ENCODE measurements at places on chromosomes 3 and 15. TPM values are rescaled to one million over a fixed set of nuclear protein-coding genes. Genes with fewer than 3 reads are reported as not detected.

Gene PIGBOS1
- 52.9 TPM for polyA plus RNA-seq

Gene IGF1R
- 1.6 TPM for polyA plus RNA-seq

DNA sequence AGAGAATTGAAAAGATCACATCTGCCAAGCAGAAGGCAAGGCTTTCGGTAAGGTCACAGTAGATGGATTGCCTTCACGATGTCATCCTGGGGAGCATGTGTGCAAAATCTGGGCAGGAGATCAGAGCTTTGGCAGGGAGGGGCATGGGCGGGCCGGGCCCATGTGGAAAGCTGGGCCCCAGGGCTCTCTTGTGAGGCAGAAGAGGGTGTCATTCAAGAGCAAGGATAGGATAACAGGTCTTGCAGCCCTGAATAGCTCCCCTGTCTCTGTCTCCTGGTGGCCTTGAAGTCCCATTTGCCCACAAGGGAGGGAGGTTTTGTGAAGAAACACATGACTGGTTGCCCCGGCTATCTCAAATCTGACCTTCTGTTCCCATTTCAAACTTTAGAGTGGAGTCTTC is 172.0 kb downstream of the OPA1 start:
- no peak for DNase-seq

DNA sequence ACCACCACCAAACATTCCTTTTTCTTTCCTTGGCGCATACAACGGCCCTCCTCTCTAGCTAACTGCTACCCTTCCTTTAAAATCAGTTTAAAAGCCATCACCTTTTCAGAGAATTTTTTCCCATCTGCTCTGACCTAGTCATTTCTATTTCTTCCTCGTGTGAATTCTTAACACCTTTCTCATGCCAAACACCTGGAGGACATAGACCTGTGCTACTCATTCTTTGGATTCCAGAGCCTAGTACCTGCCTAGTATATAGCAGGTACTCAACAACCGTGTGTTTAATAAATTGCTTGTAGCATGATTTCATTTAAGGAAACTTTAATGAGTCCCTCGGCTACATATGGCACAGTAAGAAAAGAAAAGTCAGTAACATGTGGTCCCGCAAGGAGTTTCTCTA is 2.0 kb upstream of the TPM1 start:
- no peak for DNase-seq

Gene GPR62
- not detected for polyA plus RNA-seq

Gene SLC12A1
- not detected for polyA plus RNA-seq

Gene ZNF502
- 1.3 TPM for polyA plus RNA-seq

- DNase-seq: no peak
Observed at GRCh38 chr3:152302521-152303021, 33.8 kb downstream of the MBNL1 start.

DNA sequence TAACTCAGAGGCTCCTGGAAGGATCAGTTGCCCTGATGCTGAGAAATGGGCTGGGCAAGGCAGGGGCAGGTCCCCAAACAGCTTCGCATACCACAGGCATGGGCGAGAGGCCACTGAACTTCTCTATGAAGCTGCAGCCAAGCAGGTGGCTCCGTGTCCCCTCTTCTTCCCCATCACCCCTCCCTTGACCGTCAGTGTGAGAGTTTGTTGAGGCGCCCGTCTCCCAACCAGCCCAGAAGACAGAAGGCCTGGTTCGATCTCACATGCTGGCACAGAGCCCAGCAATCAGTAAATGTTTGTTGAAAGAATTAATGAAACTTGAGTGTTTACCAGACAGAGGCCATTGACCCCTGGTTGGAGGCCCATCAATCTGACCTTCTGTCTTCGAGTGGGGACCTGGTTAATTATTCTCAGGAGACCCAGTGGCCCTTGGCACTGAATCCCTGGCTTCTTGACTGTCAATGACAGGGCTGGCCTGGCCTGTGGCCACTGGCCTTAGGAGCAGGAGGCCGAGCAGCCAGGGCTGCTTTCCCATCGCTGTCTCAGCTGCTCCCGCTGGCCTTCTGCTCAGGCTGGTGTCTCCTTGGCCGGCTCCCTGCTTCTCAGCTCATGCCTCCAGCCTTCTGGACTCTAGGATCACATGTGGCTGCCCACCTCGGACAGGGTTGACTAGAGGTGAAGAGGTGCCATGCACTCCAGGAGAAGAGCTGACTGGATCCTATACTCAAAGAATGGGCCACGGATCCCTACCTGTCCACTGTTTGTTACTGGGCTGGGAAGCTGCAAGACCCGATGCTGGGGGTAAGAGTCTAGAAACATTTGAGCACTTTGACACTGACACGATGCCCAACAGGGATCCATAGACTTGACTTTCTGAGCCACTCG is 113.4 kb downstream of the ASB7 start:
- no peak for DNase-seq

Gene SCN11A
- polyA plus RNA-seq: 0.13 TPM

DNA sequence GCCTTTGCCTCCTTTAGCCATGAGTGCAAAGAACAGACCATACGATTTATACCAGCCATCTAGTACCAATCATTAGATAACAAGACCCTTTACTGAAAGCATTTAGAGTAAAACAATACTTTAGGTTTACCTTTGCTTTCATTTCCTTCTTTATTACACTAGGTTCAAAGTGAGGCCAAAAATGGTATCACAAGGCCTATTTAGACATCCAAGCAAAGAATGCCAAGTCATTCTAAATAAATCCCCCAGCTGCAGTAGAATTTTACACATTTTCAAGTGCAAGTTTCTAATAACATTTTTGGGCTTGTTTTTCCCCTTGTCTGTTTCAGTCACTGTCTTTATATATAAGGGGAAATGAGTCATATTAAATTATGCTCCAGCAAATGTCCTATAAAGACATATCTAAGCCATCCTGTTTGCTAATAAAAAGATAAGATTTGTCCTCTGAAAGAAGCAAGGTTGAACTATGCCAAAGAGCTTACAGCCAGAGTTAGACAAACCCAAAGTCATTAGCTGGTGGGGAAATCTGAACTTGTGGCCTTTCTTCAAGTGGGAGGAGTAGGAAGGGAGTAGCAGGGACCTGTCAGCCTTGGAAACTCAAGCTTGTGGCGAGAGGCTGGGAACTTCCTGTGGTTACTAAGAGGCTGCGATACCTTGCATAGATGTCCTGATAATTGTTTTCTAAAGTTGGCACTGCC is 232.7 kb downstream of the MECOM start:
- DNase-seq: no peak
